ENCODE measurements at places on chromosomes 5 and 9.

- no peak for DNase-seq
These were observed 26.6 kb upstream of the ENHO start for GRCh38 chr9:34549407-34549732.

- no peak for DNase-seq
These were observed 26.4 kb downstream of the SLC6A7 start for GRCh38 chr5:150215979-150216944.

- DNase-seq: no peak
These were observed 5.1 kb downstream of the GLDC start for GRCh38 chr9:6640268-6641051.

DNA sequence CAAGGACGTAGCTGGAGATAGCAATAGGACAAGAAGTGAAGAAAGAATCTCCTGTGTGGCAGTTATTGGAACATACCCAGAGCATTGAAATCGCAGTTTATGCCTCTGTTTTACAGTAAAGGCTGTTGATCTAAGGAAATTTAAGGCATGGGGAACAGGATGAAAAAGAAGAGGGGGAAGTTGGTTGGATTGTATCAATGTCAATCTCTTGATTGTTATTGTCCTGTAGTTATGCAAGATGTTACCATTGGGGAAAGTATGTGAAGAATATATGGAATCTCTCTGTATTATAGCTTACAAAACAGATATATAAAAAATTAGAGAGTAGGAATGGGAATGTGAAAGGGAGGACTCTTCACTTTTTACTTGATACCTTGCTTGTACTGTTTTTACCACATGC, 195.6 kb upstream of the NREP start:
- DNase-seq: no peak

GRCh38 chr5:43041669-43042175, 1.6 kb upstream of the ANXA2R start:
- DNase-seq: peak; percentile 80

GRCh38 chr9:95450171-95451064, 66.4 kb downstream of the PTCH1 start:
- no peak for DNase-seq

GRCh38 chr5:943201-943917, 50.7 kb downstream of the TRIP13 start:
- DNase-seq: no peak

DNA sequence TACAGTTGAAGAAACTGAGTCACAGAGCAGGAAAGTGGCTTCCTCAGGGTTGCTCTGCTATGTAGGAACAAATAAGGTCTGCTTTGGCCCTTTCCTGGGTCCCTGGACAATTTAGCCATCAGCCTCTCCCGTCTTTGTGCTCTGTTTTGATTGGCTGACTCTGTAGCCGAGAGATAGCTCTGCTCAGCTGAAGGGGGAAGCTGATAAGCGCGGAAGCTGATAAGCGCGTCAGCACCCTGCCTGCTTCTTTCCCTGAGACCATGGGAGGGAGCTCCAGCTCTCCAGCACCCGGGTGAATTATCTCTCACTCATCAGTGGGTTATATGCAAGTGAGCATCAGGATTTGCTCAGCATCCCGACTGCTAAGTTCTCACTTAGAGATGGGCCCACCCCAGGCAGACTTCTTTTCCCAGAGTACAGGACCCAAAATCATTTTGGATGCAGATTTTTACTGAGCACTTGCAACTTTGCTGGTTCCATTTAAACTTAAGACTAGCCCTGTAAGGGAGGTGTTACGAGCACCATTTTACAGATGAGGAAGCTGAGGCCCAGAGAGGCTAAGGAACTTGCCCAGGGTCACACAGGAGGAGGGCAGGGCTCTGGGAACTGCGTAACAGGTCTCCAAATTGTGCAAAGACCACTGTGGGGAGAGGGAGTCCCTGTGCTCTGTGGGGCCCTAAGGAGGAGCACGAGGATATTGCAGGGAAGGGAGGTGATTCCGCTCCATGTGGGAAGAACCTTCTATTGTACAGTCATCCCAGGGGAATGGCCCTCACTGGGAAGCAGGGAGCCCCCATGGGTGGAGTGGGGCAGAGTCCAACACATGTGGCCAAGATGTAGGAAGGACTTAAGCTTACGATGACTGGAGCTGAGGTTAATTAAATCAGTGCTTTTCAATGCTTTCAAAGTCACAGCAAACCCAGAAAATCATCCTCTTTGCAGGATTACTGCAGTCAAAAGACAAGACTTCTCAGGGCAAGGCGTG, 83.7 kb upstream of the ORM1 start:
- DNase-seq: no peak

DNA sequence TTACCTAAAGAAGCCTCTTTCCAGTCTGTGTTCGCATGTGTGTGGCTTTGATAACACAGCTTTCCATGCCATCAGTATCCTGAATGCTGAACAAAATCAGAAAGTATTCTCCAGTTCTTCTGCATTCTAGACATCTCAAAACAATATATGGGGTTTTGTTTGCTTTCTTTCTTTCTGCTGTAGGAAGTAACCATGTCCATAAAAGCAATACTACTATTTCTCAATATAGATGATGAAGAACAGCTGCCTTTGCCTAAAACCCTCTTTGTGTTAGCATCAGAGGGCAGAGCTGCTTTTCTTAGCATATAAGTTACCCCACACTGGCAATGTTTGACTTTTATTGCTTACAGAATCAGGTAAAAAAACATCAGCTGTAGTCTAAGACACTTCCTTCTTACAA, 963.6 kb downstream of the CDH12 start:
- no peak for DNase-seq

GRCh38 chr9:121153642-121154041, 48.0 kb downstream of the RAB14 start:
- no peak for DNase-seq

GRCh38 chr5:33362915-33363314, 77.8 kb upstream of the TARS1 start:
- no peak for DNase-seq

DNA sequence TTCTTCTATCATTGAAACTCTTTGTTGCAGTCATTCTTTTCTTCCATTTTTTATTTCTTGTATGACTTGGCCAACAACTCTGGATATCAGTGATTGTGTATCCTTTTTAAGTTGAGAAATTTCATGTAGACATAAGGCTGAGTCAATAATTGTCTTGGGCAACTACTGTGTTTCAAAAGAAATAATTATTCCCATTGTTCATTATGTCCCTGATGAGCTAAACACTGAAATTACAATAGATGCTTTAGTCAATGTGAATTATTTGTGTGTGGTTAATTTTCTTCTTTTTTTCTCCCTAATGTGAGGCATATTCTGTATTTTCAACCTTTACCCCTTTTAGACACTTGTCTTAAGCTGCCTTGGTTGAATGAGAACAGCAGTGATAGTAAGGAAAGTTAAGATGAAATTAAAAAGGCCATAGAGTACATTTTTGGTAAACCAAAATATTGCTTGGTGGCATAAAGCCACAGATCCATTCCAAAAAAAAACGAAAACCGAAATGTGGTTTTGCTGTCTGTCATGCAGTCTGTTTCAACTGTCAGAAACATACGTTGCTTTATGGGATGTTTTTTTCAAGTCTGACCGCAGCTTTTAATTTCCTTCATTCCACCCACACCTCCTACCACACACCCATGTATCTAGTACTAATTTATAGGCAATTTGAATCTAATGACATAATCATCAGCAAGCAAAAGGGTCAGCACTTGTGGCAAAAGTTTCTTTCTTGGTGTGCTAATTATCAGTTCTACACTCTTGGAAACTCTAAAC, 21.1 kb downstream of the TLE4 start:
- DNase-seq: peak; percentile 70

- peak; percentile 63 for DNase-seq
These were observed 1.1 kb downstream of the GPBP1 start for GRCh38 chr5:57174890-57175510.

DNA sequence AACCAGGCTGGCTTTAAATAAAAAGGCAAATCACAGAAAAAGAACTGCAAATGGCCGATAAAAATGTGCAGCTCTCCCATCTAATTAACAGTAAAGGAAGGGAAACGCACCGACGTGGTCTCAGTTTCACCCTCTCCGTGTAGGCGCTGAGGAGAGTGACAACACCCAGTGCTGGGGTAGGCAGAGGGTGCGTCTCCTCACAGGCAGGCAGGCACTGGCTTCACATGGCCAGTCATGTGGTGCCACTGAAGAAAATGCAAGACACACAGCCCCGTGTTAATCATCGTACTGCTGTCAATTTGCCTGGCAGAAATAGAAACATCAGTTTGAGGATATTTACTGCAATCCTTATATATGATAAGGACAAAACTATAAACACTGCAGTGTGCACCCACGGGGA, 178.4 kb downstream of the FANCC start:
- no peak for DNase-seq

DNA sequence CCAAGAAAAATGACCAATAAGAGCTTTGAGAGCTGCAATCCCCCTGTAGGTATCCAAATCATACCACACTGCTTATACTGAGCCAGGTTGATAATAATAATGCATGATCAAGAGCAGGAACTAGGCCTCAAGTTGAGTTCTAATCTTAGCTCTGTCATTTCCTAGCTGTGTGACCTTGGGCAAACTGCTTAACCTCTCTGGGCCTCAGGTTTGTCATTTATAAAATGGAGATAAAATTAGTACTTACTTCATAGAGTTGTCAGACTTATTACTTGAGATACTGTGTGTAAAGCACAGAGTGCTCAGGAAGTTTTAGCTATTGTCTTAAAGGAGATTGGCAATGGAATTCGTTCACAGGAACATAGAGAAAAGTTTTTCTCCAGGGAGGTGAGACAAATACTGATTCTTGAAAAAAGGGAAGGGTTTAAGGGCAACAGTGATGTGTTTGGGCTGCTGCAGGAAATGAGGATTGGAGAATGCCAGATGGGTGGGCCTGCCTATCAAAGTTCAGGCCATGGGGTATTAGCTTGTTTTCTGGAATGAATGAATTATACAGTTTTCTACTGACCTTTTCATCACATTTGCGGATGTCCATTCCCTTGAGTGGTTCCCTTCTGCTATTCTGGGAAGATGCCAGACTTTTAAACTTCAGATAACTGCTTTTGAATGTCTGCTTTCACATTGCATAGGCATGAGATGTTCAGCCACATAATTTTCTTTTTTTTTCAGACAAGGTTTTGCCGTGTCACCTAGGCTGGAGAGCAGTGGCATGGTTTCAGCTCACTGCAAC, 10.2 kb upstream of the ATP6V0E1 start:
- no peak for DNase-seq

- DNase-seq: no peak
These were observed 28.9 kb downstream of the RASEF start for GRCh38 chr9:83034026-83034425.

DNA sequence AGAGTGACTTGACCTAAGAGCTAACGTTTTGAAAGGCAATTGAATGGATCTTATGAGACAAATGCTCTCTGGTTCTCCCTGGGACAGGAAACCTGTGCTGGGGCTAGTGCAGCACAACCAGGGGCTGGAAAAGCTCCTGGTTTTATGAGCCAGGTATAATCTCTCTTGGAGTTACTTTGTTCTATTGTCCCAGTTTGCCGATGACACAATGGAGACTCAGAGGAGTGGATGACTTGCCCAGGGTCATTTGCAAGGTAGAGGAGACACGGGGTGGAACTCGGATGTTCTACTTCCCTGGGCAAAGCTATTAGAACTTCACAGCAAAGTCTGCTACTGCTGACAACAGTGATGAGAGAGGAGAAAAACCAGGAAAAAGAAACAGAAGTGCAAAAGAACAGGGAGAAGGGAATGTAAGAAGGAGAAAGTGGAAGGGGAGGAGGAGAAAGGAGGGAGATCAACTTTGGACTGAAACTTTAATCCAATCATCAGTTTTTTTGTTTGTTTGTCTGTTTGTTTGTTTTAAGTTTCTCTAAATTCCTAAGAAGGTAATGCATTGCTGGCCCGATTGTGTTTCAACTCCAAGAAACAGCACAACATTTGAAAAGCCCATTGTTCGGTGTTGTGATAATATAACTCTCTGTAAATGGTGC, 7.4 kb upstream of the GSN start:
- DNase-seq: no peak

DNA sequence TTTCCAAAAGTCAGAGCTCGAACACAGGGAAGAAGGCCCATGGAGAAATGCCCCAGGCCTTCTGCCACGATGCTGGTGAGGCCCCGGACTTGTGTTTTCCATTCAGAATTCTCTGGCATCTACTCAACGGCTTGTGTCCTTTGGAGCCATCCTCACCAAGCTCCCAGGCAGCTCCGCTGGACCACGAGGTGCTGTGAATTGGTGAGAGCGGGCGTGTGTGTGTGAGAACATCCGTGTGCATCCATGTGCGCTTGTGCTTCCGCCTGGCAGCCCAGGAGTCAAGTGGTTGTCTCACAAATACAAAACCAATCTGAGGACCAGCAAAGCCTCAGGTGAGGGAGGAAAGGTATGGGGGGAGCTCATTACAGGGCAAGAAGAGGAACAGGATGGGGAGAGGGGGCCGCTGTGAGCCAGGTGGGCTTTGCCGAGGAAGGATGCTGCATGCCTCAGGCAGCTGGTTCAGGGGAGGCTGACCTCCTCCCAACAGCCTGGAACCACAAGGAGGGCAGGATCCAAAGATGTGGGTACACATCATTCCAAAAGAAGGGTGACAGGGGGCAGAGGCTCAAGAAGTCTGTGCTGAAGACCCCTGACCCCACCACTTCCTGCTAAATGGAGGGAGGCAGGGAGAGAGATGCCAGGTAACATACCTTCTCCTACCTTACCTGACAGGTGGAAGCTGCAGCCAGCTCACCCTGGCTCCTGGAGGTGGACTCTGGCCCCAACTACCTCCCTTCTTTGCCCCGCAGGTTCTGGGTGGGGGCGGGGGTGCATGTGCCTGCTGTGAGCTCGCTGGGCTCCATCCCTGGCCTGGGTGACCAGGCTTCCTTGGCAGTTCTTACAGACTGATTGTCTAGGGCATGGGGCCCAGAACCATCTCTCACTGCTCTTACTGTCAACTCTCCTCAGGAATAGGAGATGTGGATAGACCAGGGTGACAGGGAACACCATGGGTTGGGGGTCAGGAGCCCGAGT, 196.3 kb downstream of the PAX5 start:
- DNase-seq: no peak

DNA sequence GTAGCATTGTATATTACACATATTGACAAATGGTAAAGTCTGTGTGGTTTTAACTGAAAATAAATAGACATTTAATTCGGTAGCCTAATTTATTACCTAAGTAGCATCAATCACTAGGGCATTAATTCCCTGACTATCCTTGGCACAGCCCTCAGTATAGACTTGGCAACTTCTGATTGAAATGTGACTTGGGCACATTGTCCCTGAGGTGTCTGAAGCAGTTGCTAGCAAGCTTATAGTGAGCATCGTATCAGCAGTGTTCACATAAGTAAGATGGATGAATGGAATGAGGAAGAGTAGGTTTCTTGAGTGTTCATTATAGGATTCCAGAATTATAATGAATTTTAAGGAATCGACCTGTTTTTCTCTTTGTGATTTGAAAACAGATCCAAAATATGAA, 16.1 kb downstream of the LURAP1L start:
- no peak for DNase-seq

- no peak for DNase-seq
These were observed 1993.4 kb downstream of the EFNA5 start for GRCh38 chr5:105677291-105677690.

GRCh38 chr5:73954381-73954780, 328.4 kb downstream of the ARHGEF28 start:
- no peak for DNase-seq

DNA sequence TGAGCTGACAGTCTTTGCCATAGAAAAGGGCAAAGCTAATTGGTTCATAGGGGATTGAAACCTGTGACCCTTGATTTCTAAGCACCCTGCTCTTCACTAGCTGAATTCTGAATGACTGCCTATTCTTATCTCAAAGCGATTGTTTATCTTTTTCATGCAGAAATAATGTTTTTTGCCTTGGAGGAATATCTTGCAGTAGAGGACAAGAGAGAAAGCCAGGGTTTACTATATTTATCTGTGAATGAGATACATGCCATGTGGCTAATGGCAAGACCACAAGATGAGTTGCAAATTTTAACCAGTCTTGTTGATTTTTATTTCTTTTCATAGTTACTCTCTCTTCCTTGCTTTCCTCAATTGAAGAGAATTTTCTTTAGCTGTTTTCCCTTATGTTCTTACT, 185.0 kb downstream of the CNTLN start:
- no peak for DNase-seq
